ENCODE measurements at places on chromosomes 1 and 21. TPM values are rescaled to one million over a fixed set of nuclear protein-coding genes. Genes with fewer than 3 reads are reported as not detected.

Gene EXO1
- total RNA-seq = 1.7 TPM

Gene MPL
- total RNA-seq = not detected

Gene CLK2
- 29.2 TPM for total RNA-seq

Gene TDRD5
- total RNA-seq = not detected

Gene HSF2BP
- total RNA-seq = 0.62 TPM

Gene TMEM51
- total RNA-seq = 1.7 TPM

Gene KRTAP7-1
- total RNA-seq = not detected

Gene TBCE
- 11.2 TPM for total RNA-seq

Gene PDE4B
- total RNA-seq = 2.4 TPM

Gene SUSD4
- total RNA-seq = 1.3 TPM

Gene ARHGAP30
- total RNA-seq = 4.2 TPM

Gene ERICH3
- 0.09 TPM for total RNA-seq

Gene DMRTA2
- not detected for total RNA-seq

DNA sequence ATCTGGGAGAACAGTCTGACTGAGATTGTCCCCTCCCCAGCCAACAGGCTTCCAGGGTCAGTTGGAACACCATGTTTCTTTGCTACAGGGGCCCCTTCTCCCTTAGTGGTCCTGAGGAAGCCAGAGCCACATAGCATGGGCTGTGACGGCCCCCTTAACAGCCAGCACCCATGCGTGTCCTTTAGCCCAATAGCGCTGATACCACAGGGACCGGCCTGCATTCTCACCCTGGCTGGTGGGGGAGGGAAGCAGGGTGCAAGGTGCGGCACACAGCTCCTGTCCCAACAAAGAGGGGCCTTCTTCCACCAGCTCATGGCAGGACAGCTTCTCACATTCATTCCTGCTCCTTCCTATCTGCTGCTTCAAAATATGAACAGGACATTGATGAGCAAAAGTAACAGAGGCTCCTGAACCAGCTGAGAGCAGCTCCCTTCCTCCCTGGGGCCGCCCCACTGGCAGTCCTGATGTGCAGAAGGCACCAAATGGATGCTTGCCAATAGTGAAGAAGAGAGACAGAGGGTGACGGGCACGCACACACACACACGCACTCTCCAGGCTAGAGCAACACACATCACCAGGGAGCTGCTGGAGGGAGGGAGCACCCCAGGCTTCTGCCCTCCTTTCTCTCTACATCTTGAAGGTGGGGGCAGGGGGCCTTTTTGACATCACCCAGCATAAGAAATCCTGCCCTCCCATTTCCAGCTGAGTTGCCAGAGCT is 99.4 kb downstream of the CRYAA start:
- no peaks in the 10 kb centered on the region for H3K27me3 ChIP-seq
- peaks cover 14% of the 10 kb centered on the region for H3K4me1 ChIP-seq
- H3K4me3 ChIP-seq = no peak overlapping the region
- no peak for DNase-seq
- no peak overlapping the region for H3K27ac ChIP-seq
- no peaks in the 10 kb centered on the region for H3K36me3 ChIP-seq

- no peaks in the 10 kb centered on the region for H3K27me3 ChIP-seq
- H3K27ac ChIP-seq = no peak overlapping the region
- peaks cover 20% of the 10 kb centered on the region for H3K4me1 ChIP-seq
- H3K36me3 ChIP-seq = no peaks in the 10 kb centered on the region
- DNase-seq = no peak
These were observed 813 bp upstream of the SFT2D2 start for GRCh38 chr1:168224991-168225390.

DNA sequence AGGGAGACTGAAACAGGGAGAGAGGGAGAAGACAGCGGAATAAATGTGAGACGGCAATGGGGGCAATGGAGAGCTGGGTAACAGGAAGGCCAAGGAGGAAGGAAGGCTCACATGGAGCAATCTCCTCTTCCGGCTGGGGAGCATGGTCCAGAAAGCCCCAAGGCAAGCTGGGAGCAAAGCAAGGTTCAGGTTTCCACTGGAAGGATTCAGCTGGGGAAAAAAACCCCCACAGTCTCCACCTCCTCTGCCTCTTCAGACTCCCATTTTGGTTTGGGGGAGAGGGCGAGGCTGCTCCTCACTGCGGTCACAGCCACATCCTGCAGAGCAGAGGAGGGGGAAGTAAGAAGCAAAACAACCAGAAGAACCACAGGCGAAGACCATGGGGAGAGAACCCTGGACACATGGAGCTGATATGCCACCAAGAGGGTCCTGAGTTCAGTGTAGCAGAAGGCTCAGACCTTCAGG is 650 bp downstream of the TNFAIP8L2 start:
- no peak for DNase-seq
- H3K27ac ChIP-seq = peak overlapping the region; percentile 43
- no peaks in the 10 kb centered on the region for H3K4me1 ChIP-seq
- H3K27me3 ChIP-seq = no peaks in the 10 kb centered on the region
- peaks cover 12% of the 10 kb centered on the region for H3K36me3 ChIP-seq

DNA sequence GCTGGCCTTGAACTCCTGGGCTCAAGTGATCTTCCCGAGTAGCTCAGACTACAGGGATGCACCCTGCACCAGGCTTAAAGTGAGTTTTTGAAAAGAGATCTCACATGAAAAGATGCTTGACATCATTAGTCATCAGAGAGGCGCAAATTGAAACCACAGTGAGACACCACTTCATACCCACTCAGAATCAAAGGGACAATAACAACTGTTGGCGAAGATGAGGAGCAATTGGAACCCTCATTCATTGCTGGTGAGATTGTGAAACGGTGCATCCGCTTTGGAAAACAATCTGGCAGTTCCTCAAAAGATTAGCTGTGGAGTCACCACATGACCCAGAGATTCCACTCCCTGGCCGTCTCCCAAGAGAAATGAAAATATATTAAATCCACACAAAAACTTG is 122.3 kb downstream of the PGBD5 start:
- H3K4me3 ChIP-seq = no peak overlapping the region
- H3K4me1 ChIP-seq = no peaks in the 10 kb centered on the region
- no peak overlapping the region for H3K27ac ChIP-seq
- DNase-seq = no peak

GRCh38 chr1:59685666-59686065 is 129.1 kb upstream of the HOOK1 start:
- H3K27ac ChIP-seq = no peak overlapping the region
- no peaks in the 10 kb centered on the region for H3K27me3 ChIP-seq
- no peaks in the 10 kb centered on the region for H3K4me1 ChIP-seq
- DNase-seq = no peak
- H3K4me3 ChIP-seq = no peak overlapping the region
- H3K36me3 ChIP-seq = no peaks in the 10 kb centered on the region

DNA sequence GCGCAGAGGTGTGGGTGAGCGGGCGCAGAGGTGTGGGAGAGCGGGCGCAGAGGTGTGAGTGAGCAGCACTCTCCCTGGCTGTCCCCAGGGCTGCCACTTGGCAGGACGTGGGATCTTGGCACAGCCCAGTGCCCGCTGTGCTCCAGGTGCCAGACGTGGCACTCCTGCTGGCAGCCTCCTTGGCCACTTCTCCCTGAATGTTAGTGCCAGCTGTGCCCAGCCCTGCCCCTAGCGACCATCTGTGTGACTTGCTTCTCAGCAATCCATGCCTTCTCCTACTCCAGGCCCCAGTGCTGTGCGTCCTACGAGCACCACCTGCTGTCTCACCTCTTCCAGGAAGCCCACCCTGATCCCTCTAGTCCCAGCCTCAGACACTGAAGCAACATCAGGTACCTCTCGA is 30.5 kb downstream of the KRTAP10-1 start:
- no peak overlapping the region for H3K4me3 ChIP-seq
- peaks cover 4% of the 10 kb centered on the region for H3K4me1 ChIP-seq
- no peak overlapping the region for H3K27ac ChIP-seq
- DNase-seq = peak; percentile 91

GRCh38 chr1:111878649-111879048 is 110.8 kb downstream of the KCND3 start:
- no peak for DNase-seq
- no peaks in the 10 kb centered on the region for H3K36me3 ChIP-seq
- peaks cover 22% of the 10 kb centered on the region for H3K4me1 ChIP-seq
- no peak overlapping the region for H3K4me3 ChIP-seq

- H3K27ac ChIP-seq = no peak overlapping the region
- no peak for DNase-seq
- H3K36me3 ChIP-seq = no peaks in the 10 kb centered on the region
- no peak overlapping the region for H3K4me3 ChIP-seq
- H3K27me3 ChIP-seq = no peaks in the 10 kb centered on the region
These were observed 24.1 kb downstream of the TRIM45 start for GRCh38 chr1:117097443-117097842.

DNA sequence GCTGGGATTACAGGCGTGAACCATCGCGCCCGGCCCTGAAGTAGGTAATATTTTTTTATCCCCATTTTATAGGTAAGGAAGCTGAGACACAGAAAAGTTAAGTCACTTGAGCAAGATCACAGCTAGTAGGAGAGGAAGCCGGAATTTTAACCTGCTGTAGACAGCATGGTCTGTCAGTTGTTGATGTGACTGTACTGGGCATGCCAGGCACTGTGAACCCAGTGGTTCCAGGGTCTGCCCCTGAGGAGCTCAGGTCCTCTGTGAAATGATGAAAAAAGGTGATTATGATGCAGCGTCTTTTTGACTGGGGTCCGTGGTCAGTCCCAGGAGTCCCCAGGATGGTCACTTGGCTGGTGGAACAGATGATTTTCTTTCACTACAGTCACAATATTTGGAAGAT is 16.7 kb upstream of the FABP3 start:
- no peak overlapping the region for H3K4me3 ChIP-seq
- H3K27me3 ChIP-seq = no peaks in the 10 kb centered on the region
- H3K4me1 ChIP-seq = no peaks in the 10 kb centered on the region
- H3K27ac ChIP-seq = no peak overlapping the region

DNA sequence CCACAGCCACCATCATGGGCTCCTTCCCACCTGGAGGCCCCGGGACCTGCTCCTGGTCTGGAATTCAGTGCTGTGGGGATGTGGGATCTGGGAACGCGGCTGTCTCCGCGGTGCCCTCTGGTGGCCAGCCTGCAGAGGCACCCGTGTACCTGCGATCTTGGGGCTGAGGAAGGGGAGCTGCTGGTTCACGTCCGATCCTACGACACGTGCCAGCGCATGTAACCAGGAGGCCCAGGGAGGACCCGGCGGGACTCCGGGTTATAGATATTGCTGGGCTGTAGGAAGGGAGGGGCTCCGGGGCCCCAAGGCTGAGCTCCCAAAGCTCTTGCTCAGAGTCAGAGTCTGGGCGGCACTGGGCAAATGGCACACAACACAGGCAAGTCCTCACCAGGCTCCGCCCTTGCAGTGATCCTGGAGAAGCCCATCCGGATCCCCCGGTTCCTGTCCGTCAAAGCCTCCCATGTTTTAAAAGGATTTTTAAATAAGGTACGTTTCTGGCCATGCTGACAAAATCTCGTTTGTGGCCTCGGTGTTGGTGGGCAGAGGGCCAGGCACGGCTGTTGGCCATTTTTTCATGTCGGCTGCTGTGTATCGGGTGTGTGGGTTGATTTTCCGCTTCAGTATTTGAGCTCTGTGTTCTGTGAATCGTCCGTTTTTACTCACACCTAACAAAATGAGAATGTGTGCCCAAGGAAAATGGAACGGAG is 20.1 kb downstream of the FAAP20 start:
- H3K27me3 ChIP-seq = no peaks in the 10 kb centered on the region
- H3K36me3 ChIP-seq = no peaks in the 10 kb centered on the region
- no peaks in the 10 kb centered on the region for H3K4me1 ChIP-seq
- DNase-seq = no peak
- no peak overlapping the region for H3K4me3 ChIP-seq

- no peak for DNase-seq
- no peaks in the 10 kb centered on the region for H3K27me3 ChIP-seq
- H3K4me1 ChIP-seq = no peaks in the 10 kb centered on the region
- H3K4me3 ChIP-seq = no peak overlapping the region
These were observed 38.0 kb downstream of the KIF21B start for GRCh38 chr1:200985481-200985880.

GRCh38 chr21:36606287-36606982 is 92.5 kb upstream of the SIM2 start:
- H3K36me3 ChIP-seq = no peaks in the 10 kb centered on the region
- H3K27ac ChIP-seq = no peak overlapping the region
- H3K4me1 ChIP-seq = no peaks in the 10 kb centered on the region

DNA sequence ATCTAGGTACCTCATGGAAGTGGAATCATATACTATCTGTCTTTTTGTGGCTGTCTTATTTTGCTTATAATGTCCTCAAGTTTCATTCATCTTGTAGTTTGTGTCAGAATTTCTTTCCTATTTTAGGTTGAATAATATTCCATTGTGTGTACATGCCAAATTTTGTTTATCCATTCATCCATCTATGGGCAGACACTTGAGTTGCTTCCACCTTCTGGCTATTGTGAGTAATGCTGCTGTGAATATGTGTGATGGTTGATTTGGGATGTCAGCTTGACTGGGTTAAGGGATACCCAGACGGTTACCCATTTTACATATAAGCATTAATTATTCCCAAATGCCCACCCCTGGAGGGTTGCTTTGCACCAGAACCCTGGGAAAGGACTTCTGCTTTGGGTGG is 477.5 kb downstream of the PTPRU start:
- H3K36me3 ChIP-seq = no peaks in the 10 kb centered on the region
- DNase-seq = no peak
- H3K27ac ChIP-seq = no peak overlapping the region
- H3K27me3 ChIP-seq = no peaks in the 10 kb centered on the region

- H3K4me1 ChIP-seq = no peaks in the 10 kb centered on the region
- no peaks in the 10 kb centered on the region for H3K27me3 ChIP-seq
- no peak overlapping the region for H3K27ac ChIP-seq
- DNase-seq = no peak
- no peak overlapping the region for H3K4me3 ChIP-seq
- H3K36me3 ChIP-seq = no peaks in the 10 kb centered on the region
These were observed 9.1 kb downstream of the INKA2 start for GRCh38 chr1:111729946-111730681.

GRCh38 chr1:107661158-107661557 is 303.8 kb downstream of the VAV3 start:
- DNase-seq = no peak
- H3K4me1 ChIP-seq = no peaks in the 10 kb centered on the region
- H3K4me3 ChIP-seq = no peak overlapping the region
- no peaks in the 10 kb centered on the region for H3K36me3 ChIP-seq
- H3K27ac ChIP-seq = no peak overlapping the region

DNA sequence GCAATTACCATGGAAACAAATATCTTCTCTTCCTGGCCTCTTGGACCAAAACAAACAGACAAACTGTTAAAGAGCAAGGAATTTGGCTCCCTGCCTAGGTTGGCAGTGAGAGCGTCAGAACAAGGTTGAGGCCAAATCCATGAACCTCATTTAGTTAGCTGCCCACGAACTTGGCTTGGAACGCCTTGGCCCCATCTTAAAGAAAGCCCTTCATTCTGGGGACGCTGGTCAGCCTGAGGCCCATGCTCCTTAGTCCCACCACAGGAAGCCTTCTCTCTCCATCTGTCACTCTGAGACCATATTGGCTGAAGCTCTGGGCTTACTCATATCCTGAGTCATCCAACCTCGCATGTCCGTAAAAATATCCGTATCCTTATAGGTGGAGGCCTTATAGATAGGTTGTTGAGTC is 62.4 kb upstream of the DIRAS3 start:
- no peak for DNase-seq
- H3K36me3 ChIP-seq = no peaks in the 10 kb centered on the region
- H3K4me1 ChIP-seq = no peaks in the 10 kb centered on the region

- H3K4me3 ChIP-seq = no peak overlapping the region
- no peaks in the 10 kb centered on the region for H3K36me3 ChIP-seq
- no peaks in the 10 kb centered on the region for H3K27me3 ChIP-seq
These were observed 9.3 kb downstream of the ASH1L start for GRCh38 chr1:155553349-155553748.

- no peak overlapping the region for H3K27ac ChIP-seq
- no peaks in the 10 kb centered on the region for H3K36me3 ChIP-seq
- peaks cover 46% of the 10 kb centered on the region for H3K4me1 ChIP-seq
- no peaks in the 10 kb centered on the region for H3K27me3 ChIP-seq
- no peak for DNase-seq
- H3K4me3 ChIP-seq = no peak overlapping the region
These were observed 5.2 kb downstream of the TMEM63A start for GRCh38 chr1:225876900-225877510.
